ENCODE measurements at places on chromosomes 6 and 20. TPM values are rescaled to one million over a fixed set of nuclear protein-coding genes. Genes with fewer than 3 reads are reported as not detected.

GRCh38 chr20:17688965-17689364 lies 6.9 kb upstream of the RRBP1 start:
- DNase-seq: peak; percentile 78

DNA sequence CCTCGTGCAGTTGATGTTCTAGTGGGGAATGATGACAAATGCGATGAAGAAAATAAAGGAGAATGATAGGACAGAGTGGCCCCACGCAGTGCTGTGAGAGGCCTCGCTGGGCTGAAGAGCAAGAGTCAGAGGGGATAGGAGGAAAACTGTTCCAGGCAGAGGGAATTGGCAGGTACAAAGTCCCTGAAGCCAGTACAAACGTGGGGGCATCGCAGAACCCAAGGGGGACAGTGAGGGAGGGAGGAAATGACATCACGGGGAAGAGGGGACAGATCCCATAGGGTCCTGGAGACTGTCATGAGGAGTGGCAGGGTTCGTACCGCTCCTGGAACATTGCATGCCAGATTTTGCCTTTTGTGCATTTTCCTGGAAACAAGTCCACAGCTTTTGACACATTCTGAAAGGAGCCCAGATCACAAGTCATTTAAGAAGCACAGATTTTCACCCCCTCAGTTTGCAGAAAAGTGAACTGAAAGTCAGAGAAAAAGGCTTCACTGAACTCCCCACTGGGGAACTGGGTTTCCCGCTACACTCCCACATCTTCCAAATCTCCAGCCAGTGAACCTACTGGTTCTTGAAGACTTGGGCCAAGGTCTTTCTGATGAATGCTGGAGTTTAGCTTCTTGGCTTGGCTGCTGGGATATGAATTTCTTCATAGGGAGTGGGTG lies 77.0 kb downstream of the SULF2 start:
- DNase-seq: no peak

GRCh38 chr6:52872031-52872430 lies 31.4 kb upstream of the GSTA5 start:
- DNase-seq: no peak

DNA sequence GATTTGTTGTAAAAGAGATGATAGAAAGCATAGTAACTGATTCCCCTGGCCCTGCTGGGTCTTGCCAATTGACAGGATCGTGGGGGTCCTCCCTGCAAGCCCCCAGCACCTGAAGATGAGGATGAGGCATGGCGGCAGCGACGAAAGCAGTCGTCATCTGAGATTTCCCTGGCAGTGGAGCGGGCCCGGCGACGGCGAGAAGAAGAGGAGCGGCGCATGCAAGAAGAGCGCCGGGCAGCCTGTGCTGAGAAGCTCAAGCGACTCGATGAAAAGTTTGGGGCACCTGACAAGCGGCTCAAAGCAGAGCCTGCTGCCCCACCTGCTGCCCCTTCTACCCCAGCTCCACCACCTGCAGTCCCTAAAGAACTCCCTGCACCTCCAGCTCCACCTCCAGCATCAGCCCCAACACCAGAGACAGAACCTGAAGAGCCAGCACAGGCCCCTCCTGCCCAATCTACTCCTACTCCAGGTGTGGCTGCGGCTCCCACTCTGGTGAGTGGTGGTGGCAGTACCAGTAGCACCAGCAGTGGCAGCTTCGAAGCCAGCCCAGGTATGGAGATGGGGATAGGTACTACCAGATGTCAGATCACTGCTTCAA lies 7.3 kb downstream of the PRRC2A start:
- DNase-seq: no peak

DNA sequence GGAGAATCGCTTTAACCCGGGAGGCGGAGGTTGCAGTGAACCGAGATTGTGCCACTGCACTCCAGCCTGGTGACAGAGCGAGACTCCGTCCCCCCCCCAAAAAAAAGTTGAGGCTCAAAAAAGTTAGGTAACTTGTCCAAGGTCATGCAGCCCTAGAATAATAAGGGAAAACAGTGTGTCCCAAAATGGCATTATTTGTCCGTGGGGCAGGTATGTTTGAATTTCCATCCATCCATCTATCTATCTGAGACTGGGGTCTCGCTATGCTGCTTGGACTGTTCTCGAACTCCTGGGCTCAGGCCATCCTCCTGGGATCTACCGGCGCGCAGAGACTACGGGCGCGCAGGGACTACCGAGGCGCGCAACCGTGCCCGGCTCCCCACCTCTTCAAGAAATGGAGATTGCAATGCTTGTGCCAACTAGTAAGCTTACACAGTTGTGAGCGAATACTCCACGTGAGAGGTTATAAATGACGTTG lies 374 bp upstream of the ABCC10 start:
- DNase-seq: no peak

- no peak for DNase-seq
These were observed 164.1 kb downstream of the TAF4 start for GRCh38 chr20:61901392-61902220.

DNA sequence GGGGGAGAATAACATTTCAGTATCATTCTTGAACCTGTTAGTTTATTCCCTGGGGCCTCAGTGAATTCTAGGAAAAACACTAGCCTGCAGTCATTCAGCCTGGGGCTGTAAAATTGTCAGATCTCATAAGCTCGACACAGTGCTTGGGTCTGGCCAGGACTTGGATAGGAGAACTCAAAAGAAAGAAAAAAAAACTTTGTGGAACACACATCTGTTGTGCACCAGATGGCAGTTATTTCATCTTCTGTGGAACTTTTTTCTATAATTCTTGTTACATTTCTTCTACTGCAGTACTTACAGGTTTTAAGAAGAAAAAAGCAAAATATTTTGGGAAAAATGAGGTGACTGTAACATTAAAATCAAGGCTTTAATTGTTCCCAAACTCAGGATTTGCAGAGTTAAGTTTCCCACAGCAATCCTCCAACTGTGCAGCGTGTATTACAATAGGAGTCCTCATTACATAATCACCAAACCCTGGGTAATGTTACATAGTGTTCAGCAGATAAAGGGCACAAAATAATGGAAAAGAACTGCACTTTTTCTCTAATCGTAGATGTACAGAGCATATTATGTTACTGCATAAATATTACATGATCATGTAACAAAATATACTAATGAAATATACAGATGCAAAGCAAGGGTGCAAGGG lies 531.1 kb upstream of the CITED2 start:
- DNase-seq: no peak

GRCh38 chr20:10075606-10076005 lies 40.8 kb downstream of the ANKEF1 start:
- no peak for DNase-seq

GRCh38 chr6:33607784-33608161 lies 13.3 kb upstream of the ITPR3 start:
- DNase-seq: no peak

GRCh38 chr6:159833556-159833955 lies 33.5 kb downstream of the PNLDC1 start:
- DNase-seq: no peak

DNA sequence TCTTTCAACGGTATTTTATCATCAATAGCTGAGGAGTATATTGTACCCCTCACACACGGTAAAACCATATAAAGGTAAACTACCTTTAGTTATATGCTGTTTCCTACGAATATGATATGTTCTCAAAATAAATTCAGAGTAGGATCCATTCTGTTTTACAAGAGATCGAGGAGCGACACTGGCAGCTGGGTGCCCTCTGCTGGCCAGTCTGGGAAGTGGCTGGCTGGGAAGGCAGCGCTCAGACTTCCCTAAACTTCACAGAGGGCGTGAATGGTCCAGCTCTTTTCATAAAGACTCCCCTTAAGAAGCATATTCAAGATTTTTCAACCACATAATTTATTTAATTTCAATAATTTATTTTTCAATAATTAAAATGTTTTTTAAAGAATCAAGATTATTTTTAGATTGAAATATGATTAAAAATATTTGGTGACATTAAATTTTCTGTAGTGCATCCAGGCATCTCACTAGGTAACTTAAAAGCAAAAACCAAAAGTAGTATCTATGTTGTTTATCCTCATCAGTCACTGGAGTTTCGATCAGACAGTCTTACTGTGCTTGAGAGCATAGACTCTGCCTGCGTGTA lies 187.5 kb upstream of the PDE10A start:
- peak; percentile 23 for DNase-seq

GRCh38 chr6:159257846-159258245 lies 88.6 kb downstream of the FNDC1 start:
- DNase-seq: no peak

DNA sequence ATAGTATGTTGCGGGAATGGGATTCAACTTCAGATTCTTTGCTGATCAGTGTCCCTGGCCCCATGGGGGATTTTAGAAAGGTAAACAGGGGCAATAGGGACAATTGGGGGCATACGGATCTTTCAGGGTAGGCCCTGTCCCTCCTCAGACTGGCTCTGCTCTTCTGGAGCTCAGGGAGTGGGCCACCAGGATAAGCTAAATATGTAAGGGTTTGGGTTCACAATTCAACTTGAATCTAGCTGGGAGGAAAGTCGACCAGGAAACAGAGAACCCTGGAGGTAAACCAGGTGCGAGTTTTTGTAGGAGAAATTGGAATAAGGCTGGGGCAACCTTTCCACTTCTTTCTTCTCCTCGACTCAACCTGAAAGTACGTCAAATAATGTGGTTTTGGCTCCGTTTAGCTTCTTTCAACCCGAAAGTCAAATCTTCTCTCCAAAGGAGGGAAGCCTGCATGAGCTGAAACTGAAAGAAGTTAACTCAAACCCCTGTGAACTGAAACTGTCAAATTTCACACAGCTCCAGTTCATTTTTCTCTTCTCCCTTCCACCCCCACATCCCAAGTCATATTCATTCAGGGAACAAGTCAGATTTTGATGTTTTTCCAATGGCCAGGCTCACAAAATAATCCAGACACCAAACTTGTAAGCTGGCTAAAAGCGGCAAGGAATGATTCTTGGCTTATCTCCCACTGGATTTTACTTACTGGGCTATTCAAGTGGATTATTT lies 278.2 kb downstream of the CLIC5 start:
- no peak for DNase-seq

DNA sequence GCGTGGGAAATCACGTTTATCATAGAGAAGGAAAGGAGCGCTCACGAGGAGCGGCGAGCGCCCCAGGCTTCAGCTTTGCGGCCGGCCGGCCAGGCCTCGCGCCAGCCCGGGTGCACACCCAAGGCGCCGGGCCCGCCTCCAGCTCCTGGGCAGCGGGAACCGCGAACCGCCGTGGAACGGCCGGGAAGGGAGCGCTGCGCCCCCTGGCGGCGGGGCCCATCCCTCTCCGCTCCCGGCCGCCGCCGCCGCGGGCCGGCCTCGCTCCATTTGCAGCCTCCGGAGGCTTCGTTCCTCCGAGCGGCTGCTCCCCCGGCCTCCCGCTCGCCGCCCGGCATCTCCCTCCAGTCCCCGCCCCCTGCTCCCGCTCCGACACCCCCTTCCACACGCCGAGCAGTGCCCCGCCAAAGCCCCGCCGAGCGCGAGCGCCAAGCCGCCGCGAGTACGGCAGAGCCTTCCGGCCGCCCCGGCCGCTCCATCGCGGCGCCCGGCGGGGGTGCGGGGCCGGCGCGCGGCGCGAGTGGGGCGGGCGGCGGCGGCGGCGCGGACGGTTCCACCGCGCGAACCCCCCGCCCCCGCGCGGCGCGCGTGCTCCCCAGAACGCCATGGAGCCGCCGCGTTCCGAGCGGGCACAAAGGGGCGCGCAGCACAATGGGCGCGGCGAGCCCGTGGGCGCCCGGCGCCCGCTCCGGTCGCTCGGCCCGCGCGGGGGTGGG lies 946 bp downstream of the BEND3 start:
- DNase-seq: peak; percentile 53

- DNase-seq: no peak
These were observed 19.9 kb downstream of the KCNK5 start for GRCh38 chr6:39209360-39209811.

GRCh38 chr6:150068720-150069648 lies at the start of gene ULBP3:
Gene ULBP3 (minus strand): TSS chr6:150069121. CDS start chr6:150069066, 55 bp downstream.
- peak; percentile 81 for DNase-seq

DNA sequence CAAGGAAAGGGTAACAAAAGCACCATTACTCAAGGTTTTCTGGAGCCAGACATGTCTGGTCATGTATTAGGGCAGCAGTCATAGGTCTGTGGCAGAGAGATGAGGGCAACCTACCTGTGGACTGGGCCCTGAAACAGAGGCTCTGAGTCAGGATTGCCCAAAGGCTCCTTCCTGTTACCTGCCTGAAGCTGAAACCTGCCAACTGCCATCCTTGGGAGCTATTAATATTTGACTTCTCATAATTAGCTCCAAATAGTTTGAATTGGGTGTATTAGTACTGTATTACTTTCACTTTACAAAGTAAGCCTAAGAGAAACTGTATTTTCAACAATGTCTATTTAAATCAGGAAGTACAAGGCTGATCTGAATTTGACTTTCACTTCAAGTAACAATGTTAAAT lies 72.0 kb upstream of the TBX18 start:
- DNase-seq: no peak

- no peak for DNase-seq
These were observed 905.4 kb upstream of the FLRT3 start for GRCh38 chr20:15242773-15243172.

DNA sequence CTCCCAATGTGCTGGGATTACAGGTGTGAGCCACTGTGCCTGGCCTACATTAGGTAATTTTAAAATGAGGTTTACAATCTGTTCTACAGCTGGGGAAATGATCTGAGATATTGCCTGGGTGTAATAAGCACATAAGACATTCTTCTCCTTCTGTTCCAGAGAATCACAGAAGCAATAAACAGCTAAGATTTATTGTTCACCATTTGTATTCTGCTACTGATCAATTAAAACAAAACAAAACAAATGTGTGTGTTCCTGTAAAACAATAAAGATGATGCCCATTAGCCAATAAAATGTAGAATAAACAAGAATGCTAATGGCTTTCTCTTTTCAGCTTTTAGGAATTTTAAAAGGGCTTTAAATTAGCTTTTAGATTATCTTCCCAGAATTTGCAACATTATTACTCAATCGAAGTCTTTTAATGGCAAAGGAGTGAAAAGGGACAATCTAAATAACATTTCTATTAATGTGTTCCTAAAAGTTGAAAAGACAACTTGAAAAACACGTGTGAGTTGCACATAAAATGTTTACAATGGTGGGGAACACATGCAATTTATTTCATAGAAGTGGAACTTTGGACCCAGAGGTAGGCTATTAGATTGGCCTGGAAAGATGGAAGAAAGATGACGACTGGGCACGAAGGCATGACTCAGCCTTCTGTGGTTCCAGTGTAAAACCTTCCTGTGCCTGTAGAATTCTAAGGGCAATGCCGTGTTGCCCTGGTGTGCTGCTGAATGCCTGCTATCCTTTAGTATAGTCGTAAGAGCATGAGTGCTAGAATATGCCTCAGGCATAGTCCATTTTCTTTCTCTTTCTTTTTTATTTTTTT lies 29.0 kb upstream of the DEK start:
- DNase-seq: no peak

DNA sequence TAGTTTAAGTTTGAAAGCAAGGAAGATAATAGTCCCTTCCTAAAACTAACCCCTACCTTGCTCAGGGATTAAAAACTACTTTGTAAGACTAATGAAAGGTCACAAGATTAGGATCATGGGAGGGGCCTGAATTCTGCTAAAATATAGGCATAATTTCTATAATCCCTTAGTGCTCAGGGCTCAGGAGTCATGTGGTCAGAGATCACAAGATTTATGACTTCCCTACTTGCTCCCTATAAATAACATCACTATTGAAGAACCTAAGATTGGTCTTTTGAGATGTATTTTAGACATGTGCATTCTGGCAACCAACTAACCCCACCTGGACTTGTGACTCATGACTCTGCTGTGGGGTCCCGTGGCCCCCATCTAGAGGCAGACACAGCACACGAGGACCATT lies 81.1 kb downstream of the STMND1 start:
- no peak for DNase-seq

MAP3K5 gene
- polyA plus RNA-seq: 16.1 TPM

VSTM2L gene
- polyA plus RNA-seq: 0.50 TPM

METTL24 gene
- not detected for polyA plus RNA-seq

ENPP5 gene
- not detected for polyA plus RNA-seq

C6orf141 gene
- polyA plus RNA-seq: not detected

CALHM6 gene
- 0.81 TPM for polyA plus RNA-seq

UBE2V1 gene
- 171 TPM for polyA plus RNA-seq

HLA-DMB gene
- polyA plus RNA-seq: 0.07 TPM

Measured in AG04450 (cell line).